Cardiac muscle cell (in vitro differentiated cells and primary cell): ENCODE measurements at places on chromosomes 4 and X.

- H3K27ac ChIP-seq, result no peak overlapping the region
- no peaks in the 10 kb centered on the region for H3K36me3 ChIP-seq
- no peaks in the 10 kb centered on the region for H3K27me3 ChIP-seq
- no peaks in the 10 kb centered on the region for H3K4me1 ChIP-seq
- peak overlapping the region; percentile 34 for H3K4me3 ChIP-seq
These were observed 1.1 kb downstream of the TMEM35A start for GRCh38 chrX:101079736-101080270.

- no peak for DNase-seq
- peak overlapping the region; percentile 59 for H3K27ac ChIP-seq
- H3K4me1 ChIP-seq, result peaks cover 34% of the 10 kb centered on the region
These were observed 26.0 kb downstream of the MANBA start for GRCh38 chr4:102734591-102735385.

GRCh38 chr4:32010221-32010620 lies 1290.1 kb downstream of the PCDH7 start:
- no peak for DNase-seq
- no peak overlapping the region for H3K27ac ChIP-seq
- no peak overlapping the region for H3K4me3 ChIP-seq
- no peaks in the 10 kb centered on the region for H3K36me3 ChIP-seq
- no peaks in the 10 kb centered on the region for H3K4me1 ChIP-seq

DNA sequence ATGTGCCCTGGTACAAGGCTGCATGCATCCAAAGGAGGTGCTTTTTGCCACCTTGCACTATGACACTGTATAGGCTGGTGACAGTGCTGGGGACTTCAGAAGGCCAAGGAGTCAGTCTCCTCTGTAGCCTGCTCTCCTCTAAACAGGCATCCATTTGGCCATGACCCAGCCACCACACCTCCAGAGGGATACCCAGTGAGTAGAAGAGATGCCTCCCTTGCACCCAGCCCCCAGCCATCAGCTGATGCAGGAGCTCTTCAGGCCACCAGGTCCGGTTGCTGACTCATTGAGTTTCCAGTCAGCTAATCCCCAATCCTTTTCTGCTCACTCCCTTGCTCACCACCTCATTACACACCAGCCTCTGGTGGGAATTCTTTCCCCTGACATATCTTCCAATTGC lies 99.8 kb downstream of the PJA1 start:
- peak; percentile 26 for DNase-seq
- no peaks in the 10 kb centered on the region for H3K36me3 ChIP-seq
- H3K4me1 ChIP-seq, result peaks cover 9% of the 10 kb centered on the region
- H3K27ac ChIP-seq, result no peak overlapping the region
- H3K4me3 ChIP-seq, result no peak overlapping the region

GRCh38 chr4:102564399-102565059 lies 63.4 kb downstream of the NFKB1 start:
- H3K4me3 ChIP-seq, result no peak overlapping the region
- H3K36me3 ChIP-seq, result peaks cover 6% of the 10 kb centered on the region
- no peaks in the 10 kb centered on the region for H3K27me3 ChIP-seq
- no peak overlapping the region for H3K27ac ChIP-seq
- no peak for DNase-seq
- no peaks in the 10 kb centered on the region for H3K4me1 ChIP-seq

DNA sequence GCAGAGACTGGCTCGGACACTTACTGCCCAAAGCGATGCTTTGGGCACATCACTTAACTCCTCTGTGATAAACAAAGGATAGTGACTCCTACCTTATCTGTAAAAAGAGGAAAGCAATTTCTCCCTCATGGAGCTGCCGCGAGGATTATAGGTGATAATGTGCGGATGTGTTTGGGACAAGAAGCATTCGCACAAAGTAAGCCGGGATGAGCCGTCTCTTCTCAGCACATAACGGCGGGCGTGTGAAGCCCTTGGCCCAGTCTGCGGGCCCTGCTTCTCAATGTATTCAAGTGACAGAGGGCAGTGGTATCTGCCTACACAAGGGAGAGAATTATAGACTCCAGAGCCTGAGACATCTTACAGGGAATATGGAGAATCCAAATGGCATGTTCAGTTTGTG lies 550.3 kb upstream of the CPEB2 start:
- peak; percentile 9 for DNase-seq
- H3K4me3 ChIP-seq, result no peak overlapping the region
- H3K4me1 ChIP-seq, result peaks cover 28% of the 10 kb centered on the region
- H3K36me3 ChIP-seq, result no peaks in the 10 kb centered on the region

DNA sequence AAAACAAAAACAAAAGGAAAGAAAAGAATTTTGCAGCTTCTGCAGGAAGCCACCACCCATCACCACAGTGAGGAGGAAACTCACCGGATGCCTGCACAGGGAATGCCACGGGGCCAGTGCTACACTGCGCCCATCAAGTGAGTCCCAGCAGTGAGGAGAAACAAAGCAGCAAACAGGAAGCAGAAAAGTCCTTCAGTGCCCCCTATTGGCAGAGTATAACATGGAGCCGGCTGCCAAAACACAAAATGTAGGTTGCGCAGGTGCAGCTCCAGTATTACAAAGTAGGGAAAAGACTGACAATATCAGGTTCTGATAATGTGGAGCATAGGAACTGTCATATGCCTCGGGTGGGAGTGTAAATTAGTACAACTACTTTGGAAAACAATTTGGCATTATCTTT lies 23.3 kb upstream of the SCML2 start:
- H3K36me3 ChIP-seq, result no peaks in the 10 kb centered on the region
- no peaks in the 10 kb centered on the region for H3K27me3 ChIP-seq
- H3K4me3 ChIP-seq, result no peak overlapping the region
- no peak overlapping the region for H3K27ac ChIP-seq
- H3K4me1 ChIP-seq, result no peaks in the 10 kb centered on the region
- peak; percentile 20 for DNase-seq

DNA sequence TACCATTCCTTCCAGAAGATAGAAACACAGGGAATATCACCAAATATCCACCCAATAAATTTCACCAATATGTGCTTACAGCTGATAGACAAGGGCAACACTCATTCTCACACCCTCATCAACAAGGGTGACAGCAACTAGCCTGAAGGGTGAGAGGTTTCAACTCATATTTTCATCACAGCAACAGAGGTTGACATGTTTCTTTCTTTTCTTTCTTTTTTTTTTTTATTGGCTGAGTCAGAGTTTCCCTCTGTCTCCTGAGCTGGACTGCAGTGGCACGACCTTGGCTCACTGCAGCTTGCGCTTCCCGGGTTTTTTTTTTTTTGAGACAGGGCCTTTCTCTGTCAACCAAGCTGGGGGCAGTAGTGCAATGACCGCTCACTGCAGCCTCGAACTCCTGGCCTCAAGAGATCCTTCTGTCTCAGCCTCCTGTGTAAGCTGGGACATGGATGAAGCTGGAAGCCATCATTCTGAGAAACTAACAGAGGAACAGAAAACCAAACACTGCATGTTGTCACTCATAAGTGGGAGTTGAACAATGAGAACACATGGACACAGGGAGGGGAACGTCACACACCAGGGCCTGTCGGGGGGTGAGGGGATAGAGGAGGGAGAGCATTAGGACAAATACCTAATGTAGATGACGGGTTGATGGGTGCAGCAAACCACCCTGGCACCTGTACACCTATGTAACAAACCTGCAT lies 27.5 kb upstream of the ASMTL start:
- no peak overlapping the region for H3K4me3 ChIP-seq
- H3K36me3 ChIP-seq, result no peaks in the 10 kb centered on the region
- no peak overlapping the region for H3K27ac ChIP-seq
- H3K27me3 ChIP-seq, result no peaks in the 10 kb centered on the region

DNA sequence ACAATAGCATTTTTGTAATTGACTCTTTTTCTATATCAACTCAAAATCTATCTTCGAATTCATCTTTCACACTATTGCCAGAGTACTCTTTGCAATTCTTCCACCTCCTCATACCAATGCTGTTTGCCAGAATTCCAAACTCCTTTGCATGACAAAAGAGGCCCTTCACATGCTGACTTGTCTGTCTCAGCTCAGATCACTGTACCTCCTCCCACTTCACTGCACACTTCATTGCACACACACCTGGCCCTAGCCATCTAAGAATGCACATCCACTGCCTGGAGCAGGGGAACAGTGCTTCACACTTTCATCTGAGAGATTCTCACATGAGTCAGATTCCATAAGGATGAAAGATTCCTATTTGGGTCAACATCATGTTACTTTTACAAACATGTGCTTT lies 56.5 kb downstream of the PRDM5 start:
- no peak overlapping the region for H3K27ac ChIP-seq
- H3K4me1 ChIP-seq, result peaks cover 7% of the 10 kb centered on the region
- no peaks in the 10 kb centered on the region for H3K36me3 ChIP-seq
- no peak overlapping the region for H3K4me3 ChIP-seq
- no peaks in the 10 kb centered on the region for H3K27me3 ChIP-seq
- no peak for DNase-seq

DNA sequence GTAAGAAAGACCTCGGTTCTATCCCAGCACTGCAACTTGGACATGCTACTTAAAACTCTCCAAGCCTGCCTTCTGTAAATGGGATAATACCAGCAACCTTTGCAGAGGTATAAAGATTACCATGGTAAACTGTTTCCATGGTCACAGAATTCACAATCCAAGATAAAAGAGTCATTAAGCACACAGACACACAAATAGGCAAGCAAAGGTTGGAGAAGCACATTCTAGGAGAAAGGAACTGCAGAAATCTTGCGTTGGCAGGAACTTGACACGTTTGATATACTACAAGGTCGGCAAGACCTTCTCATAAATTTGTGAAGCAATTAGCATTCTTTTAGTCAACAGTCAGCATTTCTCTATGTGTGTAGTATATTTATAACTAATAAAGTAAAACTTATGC lies 12.3 kb upstream of the CHRNA9 start:
- no peaks in the 10 kb centered on the region for H3K36me3 ChIP-seq
- peaks cover 10% of the 10 kb centered on the region for H3K4me1 ChIP-seq
- no peaks in the 10 kb centered on the region for H3K27me3 ChIP-seq
- no peak overlapping the region for H3K4me3 ChIP-seq
- no peak for DNase-seq
- no peak overlapping the region for H3K27ac ChIP-seq

- no peak overlapping the region for H3K27ac ChIP-seq
- H3K4me1 ChIP-seq, result no peaks in the 10 kb centered on the region
- DNase-seq, result no peak
- H3K36me3 ChIP-seq, result no peaks in the 10 kb centered on the region
These were observed 120.4 kb downstream of the CT47B1 start for GRCh38 chrX:120755066-120755846.

DNA sequence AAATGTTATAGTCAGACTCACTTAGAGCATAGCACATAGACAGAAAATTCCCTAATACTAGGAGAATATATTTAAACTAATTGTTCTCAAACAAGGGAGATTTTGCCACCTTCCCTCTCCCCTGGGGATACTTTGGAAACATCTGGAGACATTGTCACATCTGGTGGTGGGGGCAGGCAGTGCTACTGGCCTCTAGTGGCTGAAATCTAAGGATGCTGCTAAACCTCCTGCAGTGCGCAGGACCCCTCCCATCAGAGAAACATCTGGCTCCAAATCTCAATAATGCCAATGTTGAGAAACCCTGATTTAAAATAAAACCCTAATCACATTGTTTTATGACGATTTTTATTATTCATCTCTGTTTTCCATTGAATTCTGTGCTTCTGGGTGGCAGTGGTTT lies 244.9 kb downstream of the FRMPD4 start:
- no peaks in the 10 kb centered on the region for H3K4me1 ChIP-seq
- no peaks in the 10 kb centered on the region for H3K36me3 ChIP-seq
- DNase-seq, result no peak
- H3K27me3 ChIP-seq, result no peaks in the 10 kb centered on the region

GRCh38 chrX:46617906-46618305 lies 44.3 kb downstream of the CHST7 start:
- DNase-seq, result no peak
- no peak overlapping the region for H3K27ac ChIP-seq
- H3K36me3 ChIP-seq, result no peaks in the 10 kb centered on the region
- H3K4me1 ChIP-seq, result no peaks in the 10 kb centered on the region
- H3K27me3 ChIP-seq, result no peaks in the 10 kb centered on the region
- H3K4me3 ChIP-seq, result no peak overlapping the region

- H3K27ac ChIP-seq, result no peak overlapping the region
- DNase-seq, result no peak
- no peaks in the 10 kb centered on the region for H3K27me3 ChIP-seq
- H3K4me1 ChIP-seq, result peaks cover 9% of the 10 kb centered on the region
- no peaks in the 10 kb centered on the region for H3K36me3 ChIP-seq
These were observed 242.8 kb downstream of the PPP3CA start for GRCh38 chr4:101104312-101105052.

DNA sequence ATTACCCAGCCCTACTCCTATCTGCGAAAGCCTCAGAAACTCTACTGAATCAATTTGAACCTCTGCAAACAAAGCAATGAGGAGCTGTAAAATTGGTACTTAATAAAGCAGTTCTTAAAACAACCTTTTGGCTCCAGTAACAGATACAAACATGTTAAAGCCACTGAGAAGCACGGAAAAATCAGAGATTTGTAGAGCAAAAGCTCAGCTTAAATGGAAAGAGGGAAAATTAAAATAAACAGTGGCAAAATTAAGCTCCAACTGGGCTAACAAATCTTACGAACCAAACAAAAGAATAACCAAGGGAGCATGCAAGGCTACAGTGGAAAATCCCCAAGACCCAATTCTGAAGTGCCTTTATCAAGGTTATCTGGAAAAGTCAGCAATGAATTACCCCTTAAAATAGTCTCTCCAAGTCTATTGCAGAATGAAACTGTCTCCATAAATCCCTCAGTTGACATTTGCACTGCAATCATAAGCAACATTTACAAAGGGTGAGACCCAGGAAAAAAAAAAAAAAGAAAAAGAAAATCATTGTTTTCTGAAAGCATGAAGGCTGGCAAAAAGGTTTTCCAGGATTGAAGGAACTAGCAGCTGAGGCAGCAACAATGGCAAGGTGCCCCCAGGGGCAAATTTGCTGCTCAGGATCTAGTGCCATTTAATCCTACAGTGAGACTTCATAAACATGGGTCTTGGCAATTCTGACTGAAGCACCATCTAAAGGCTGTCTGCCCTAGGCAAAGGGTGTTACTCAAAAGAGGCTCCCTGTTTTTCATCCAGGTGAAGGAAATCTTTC lies 40.1 kb downstream of the USP46 start:
- H3K4me3 ChIP-seq, result no peak overlapping the region
- DNase-seq, result no peak
- H3K27me3 ChIP-seq, result no peaks in the 10 kb centered on the region
- H3K27ac ChIP-seq, result peak overlapping the region; percentile 87

DNA sequence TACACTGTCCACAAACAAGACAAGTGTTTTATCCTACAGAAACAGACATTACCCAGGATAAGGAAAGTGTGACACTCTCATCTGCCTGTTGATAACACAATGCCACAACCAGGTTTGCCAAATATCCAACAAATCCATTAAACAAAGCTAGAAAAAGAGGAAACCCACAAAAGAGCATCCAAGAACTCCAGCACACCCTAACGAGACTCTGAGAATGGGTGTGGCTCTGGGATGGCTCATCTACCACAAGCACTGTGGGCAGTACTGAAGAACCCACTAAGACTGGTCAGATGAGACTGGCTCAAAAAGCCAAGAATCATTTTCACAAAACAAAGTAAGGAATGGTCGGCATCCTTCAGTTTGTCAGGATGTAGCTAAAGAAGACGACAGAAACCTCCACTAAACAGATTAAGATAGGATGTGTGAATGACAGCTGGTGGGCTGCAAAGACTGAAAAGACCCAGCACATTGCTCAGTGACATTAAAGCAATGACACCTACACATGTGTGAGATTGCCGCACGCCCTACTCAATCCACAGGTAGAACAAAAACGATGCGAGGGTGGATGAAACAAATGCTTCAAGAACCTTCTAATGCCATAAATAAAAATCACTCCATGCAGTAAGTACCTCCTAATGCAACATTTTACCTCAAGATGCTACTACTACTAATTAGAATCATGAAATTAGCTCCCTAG lies 14.7 kb downstream of the ATP8A1 start:
- no peak for DNase-seq
- H3K36me3 ChIP-seq, result no peaks in the 10 kb centered on the region
- no peaks in the 10 kb centered on the region for H3K27me3 ChIP-seq
- H3K4me1 ChIP-seq, result peaks cover 4% of the 10 kb centered on the region
